ENCODE measurements at places on chromosomes 16 and 17. TPM values are rescaled to one million over a fixed set of nuclear protein-coding genes. Genes with fewer than 3 reads are reported as not detected.

Gene TIGD7
- total RNA-seq, result 5.3 TPM

Gene DLX4
- not detected for total RNA-seq

Gene KIF18B
- 3.2 TPM for total RNA-seq

Gene ATAD5
- total RNA-seq, result 0.89 TPM

Gene CDRT15
- total RNA-seq, result not detected

Gene KCNJ2
- total RNA-seq, result 0.59 TPM

Gene METTL16
- total RNA-seq, result 13.1 TPM

All from smooth muscle cell of the umbilical artery (primary cell).